ENCODE measurements at places on chromosomes 5 and 9.
A peak's percentile ranks its signal among the peaks of the same experiment; 100 is the strongest.

DNA sequence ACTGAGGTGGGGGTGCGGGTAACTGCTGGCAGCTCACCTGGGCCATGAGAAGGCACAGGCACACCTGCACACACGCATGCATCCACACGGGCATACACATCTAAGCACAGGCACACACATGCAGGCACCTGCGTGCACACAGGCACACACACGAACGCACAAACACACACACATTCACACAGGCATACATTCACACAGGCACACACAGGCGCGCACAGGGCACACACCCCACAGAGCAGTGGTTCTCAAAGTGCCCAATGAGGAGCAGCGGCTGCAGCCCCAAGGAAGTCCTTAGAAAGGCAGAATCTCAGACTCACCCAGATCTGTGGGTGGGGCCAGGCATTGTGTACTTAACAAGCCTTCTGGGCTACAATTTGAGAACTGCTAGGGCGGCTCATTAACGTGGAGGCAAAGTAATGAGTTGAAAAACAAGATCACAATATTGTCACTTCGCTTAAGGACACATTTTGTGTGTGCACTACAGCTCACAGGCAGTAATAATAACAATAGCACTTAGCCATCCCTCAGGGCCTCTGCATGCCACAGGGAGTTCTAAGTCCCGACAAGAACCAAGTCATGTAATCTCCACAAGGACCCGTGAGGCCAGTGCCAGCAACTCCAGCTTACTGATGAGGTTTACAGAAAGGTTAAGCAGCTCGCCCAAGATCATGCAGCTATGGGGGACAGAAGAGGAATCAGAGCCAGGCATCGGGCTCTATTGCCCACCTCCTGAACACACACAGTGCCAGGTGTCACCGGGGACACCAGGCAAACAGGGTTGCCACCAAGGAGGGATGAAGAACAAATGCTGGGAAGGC lies 91.6 kb downstream of the ROR2 start:
- peak; percentile 58 for DNase-seq

- no peak for DNase-seq
Measured at GRCh38 chr5:169300468-169301385, at the start of gene SLIT3. TSS of gene SLIT3 (minus strand) at chr5:169301139. CDS start at chr5:169300709, 430 bp downstream.

DNA sequence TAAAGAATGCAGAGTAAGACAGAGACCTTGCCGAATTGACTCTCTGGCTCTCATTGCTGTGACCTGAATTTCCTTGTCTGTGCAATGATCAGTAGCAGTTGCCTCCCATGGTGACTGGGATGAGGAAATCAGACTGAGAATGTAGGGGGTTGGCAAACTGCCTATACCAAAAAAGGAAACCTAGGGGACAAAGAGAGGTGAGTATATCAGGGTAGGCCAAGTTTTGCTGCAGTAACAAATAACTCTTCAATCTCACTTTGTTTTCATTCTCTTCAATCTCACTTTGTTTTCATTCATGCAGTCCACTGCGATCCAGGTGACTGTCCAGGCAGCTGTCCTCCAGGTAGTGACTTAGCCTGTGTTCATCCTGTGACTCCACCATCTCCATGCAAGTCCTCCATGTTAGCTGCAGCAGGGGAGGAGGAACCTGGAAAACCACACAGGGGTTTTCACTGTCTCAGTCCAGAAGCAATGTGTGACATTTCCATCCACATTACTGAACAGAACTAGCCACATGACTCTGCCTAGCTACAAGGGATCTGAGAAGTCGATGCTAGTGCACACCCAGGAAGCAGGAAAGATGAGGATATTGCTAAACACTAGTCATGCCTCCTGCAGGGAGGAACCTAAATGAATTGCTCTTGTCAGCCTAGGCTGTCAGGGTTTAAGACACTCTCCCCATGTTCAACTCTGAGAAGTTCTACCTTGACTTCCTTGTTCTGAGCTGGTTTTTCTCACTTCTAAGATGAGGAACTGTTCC lies 26.0 kb downstream of the TMEM174 start:
- DNase-seq = no peak

- DNase-seq = no peak
Measured at GRCh38 chr5:157280927-157281326, 15.0 kb downstream of the CYFIP2 start.

DNA sequence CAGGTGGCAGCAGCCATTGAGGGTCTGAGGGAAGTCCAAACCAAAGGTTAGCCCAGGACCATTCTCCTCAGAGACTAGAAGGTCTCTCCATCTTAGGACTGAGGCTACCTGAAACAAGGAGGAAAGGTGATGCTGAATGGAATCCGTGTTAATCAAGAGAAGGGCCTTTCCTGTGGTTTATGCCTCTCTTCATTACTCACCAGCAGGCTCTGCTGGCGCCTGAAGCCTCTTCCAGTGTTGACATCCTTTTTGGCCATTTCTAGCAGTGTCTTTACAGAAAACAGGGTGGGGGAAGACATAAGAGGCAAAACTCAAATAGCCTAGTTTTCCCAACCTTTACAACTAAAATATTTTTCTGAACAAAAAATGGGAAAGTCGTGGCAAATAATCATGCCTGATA lies 98.0 kb downstream of the ENC1 start:
- no peak for DNase-seq

DNA sequence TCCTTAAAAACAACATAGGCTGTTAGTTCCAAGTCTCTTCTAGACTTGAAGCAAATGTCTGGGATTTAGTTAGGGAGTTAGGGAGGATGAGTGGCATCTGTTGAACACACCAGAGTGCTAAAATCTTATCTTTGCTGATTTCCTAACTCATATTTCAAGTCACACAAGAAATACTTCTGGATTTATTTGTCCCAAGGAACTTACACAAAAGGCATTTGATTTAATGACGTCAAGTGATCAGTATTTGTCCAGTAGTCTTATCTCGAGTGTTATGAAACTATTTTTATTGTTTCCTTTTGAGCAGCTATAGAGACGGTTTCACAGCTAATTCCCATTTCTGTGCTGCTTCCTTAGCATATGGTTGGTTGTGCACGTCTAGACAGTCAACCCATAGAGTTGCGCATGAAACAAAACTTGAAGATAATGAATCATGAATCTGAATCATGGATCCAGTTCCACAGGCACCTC lies 140.5 kb upstream of the TUT7 start:
- DNase-seq = no peak

DNA sequence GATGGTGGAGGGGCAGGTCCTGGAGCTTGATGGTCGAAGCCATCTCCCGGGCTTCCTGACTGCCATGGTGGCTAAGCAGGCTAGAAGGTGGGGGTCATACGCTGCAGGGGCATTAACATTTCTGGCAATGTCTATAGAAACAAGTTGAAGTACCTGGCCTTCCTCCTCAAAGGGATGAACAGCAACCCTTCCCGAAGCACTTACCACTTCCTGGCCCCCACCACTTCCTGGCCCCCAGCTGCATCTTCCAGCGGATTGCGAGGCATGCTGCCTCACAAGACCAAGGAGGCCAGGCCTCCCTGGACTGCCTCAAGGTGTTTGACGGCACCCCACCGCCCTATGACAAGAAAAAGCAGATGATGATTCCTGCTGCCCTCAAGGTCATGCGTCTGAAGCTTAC lies 97.0 kb upstream of the MOCS2 start:
- no peak for DNase-seq

- DNase-seq = no peak
Measured at GRCh38 chr5:131460867-131461572, 174.0 kb downstream of the RAPGEF6 start.

DNA sequence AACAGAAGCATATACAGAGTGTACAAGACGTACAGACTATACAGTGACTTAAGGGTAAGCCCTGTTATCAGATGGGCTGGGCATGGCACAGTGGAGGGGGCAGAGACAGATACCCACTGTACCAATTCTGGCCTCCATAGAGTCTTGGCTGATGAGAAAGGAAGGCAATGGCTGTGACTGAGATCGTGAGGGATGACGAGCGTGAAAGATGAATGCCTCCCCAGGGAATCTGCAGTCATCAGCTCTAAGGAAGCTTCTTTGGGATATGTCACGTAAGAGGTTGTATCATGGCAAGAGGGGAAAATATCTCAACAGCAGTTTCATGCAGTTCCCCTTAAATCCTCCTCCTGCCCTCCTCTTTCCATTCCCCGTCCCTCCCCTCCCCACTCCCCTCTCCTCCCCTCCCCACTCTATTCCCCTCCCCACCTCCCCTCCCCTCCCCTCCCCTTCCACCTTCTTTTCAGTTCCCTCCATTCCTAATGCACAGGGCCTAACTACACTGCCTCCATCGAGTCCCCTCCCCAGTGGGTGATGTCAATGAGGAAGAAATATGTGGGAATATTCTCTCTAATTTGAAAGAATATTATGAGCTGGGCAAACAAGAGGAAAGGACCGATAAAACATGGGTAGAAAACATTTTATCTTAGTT lies 226.4 kb upstream of the DAP start:
- no peak for DNase-seq

DNA sequence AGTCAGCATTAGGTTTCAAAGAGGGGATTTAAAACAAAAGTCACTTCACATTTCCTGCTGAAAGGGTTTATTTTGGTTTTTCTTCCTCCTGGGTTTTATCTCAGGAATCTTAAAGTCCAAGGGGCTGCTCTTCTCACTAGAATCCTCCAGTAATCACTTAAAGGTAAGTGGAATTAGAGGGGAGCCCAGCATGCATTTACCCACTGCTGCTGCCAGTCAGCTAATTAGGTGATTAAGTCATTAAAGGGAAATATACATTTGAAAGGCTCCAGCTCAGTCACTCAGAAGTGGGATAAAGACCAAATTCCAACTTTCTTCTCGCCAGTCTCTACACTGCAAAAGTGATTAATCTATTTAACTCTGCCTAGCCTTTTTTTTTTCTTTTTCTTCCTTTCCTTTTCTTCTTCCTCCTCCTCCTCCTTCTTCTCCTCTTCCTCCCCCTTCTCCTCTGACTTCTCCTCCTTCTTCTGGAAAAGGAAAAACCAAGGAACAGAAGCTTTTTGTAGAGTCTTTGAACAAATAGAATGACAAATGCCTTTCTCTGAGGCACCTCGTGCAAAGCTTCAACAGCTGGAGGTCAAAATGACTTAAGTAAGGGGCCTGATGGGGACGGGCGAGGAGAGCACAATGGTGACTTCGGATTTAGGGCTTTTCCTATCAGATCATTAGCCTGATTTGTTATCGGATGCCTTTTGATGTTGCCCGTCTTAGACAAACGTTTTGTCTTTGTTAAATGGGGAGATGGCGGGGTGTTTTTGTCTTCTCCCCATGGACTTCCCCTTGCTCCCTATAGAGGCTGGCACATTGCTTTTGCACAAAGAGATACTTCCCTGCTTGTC lies 617.6 kb downstream of the IRX1 start:
- DNase-seq = no peak

GRCh38 chr5:58722160-58722559 lies 139.3 kb downstream of the RAB3C start:
- DNase-seq = no peak

DNA sequence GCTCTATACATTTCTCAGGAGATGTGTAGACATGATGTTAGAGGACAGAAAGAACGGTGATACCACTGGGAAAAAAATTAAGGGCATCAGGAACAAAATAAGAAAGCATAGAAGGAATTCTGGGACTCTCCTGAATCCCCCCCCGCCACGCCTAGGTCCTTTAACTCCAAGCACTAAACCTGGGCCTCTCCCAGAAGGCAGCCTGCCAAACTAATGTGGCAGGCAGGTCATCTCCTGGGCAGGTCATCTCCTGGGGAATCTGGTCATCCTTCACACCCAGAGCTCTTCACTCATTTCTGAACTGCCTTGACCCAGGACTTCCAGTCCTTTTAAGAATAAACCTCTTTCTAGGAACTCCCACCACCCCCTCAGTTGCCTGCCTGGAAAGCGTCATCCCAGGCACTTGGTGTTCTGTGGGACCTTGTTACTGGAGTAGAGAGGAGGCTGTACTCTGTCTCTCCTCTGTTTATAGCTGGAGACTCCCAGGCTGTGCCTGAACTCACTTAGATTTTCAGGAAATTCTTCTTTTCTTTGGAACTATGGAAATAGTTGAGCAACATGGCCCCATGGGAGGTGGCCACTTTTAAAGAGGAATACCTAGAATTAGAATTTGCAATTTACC lies 24.1 kb downstream of the PSAT1 start:
- no peak for DNase-seq

GRCh38 chr9:70586476-70586875 lies 172.0 kb upstream of the KLF9 start:
- DNase-seq = no peak

- DNase-seq = no peak
Measured at GRCh38 chr5:174717826-174718455, 6.4 kb upstream of the MSX2 start.

- peak; percentile 78 for DNase-seq
Measured at GRCh38 chr5:52077941-52078815, 694.9 kb downstream of the ISL1 start.

- no peak for DNase-seq
Measured at GRCh38 chr5:65651144-65651543, 26.3 kb downstream of the SHLD3 start.

- no peak for DNase-seq
Measured at GRCh38 chr9:87836951-87837705, 45.5 kb upstream of the SPATA31E1 start.

DNA sequence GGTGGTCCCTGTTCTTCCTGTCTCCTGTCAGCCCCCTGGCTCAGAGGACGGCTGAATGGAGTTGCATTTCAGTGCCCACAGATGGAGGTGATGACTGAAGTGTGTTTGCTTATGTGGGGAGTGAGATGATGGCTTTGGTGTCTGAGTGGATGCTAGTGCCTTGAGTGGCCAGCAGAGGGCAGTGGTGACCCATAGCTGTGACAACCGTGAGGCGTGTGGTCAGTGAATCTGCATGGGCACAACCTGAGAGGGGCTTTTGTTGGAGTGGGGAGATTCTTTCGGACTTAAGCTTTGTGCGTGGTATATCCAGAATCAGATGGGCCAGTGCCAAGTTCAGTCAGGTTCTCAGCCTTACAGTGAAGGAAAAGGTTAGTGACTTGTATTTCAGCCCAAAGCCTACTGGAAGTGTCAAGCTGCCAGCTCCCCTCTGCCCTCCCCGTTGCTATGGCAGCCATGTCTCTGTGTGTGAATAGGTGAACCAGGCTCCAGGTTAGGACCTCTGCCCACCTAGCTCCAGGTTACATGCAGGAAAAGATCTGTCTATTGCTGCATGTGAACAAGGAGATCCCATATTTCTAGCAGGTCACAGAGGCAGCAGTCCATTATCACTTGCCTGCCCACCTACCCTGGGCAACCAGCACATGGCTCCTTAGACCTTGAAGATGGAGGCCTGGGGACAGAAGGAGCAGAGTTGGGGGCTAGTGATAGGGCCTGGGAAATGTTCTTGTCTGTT lies 14.7 kb upstream of the CXXC5 start:
- peak; percentile 86 for DNase-seq

DNA sequence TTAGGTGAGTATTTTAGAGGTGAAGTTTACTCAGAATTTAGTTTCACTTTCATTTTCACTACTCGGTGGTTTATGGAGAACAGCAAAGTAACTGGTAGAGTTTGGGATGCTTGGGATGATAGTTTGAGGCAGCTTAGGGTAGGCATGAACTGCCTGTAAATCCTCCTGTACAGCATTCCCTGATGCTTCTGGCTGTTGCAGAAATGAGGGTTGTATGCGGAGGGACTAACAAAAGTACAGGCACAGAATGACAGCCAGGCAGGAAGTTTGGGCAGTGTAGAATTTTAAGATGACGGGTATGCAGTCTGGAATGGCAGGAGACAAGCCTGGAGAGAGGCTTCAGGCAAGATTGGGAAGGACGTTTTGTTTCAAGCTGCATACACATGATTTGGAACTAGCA lies 48.0 kb upstream of the FAM120AOS start:
- no peak for DNase-seq

Data from retina (tissue), 1 donor.